ENCODE measurements at places on chromosomes 7 and 10.

GRCh38 chr10:50361946-50362345, 110.6 kb upstream of the ASAH2 start:
- no peak for DNase-seq

- no peak for DNase-seq
These were observed 17.0 kb downstream of the ATE1 start for GRCh38 chr10:121910673-121911420.

GRCh38 chr7:66847879-66848790, 72.9 kb upstream of the TMEM248 start:
- DNase-seq: no peak

DNA sequence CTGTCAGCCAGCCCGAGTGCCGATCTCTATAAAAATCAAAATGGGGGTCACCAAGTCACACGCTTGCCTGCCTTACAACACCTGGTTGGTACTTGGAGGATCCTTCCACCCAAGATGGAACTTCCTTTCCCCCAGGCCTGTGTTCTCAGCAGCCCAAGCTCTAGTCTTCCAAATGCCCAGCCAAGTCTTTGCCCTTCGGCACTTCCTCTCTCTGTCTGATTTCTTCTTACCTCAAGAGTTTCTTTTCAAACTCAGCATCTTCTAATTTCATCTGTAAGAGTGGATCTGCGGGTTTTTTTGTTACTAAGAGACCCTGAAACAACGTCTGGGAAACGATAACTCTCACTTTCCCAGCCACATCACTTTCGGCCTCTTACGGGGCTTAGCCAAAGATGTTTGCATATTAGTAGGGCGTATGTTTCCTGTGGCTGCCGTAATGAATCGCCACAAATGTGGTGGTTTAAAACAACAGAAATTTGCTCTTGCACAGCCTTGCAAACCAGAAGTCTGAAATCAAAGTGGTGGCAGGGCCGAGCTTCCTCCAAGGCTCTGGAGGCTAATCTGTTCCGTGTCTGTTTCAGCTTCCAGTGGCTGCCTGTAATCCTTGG, 219.9 kb downstream of the TCF7L2 start:
- DNase-seq: no peak

DNA sequence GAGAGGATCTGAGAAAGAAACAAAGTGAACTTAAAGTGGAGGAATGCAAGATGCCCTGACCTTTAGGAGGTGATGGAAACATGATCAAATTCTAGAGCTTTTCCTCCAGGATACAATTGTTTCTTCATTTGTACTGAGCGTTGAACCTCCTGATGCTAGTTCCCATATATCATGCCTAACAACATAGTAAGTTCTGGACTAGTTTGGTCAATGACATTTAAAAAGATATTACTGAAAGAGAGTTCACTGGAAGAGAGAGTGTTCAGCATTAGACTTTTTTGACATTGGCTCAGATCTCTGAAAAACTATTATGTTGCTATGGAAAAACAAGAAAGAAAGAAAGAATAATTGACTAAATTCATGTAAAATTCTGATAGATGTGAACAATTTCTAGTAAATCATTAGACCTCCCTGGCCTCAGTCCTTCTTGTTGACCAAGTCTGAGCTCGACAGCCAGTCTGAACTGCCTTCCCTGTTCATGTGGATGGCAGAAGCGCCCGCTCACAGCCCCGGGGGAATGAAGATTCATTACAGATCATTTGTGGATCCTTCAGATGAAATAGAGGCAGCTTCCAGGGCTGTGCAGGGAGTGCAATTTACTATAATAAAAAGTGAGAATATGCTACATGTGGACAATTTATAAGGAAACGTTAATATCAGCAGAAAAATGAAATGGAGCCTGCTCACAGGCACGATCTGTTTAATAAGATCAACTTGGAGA, 442.1 kb downstream of the GRID1 start:
- no peak for DNase-seq

DNA sequence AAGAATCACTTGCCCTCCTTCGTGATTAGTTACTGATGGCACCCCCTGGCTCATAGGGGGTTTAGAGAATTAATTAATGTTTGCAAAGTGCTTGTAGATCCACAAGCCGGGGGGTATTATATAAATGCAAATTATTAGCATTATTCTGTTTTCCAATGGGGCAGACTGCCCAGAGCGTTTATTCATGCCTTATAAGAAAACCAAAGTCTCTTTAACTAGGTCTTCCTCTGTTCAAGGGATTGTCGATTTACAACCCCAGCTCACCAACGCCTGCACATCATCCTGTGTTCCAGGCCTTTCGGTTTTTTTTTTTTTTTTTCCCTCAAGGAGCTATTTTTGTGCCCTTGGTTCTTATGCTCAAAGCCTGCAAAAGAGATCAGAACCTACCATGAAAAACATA, 630.7 kb downstream of the PARD3 start:
- no peak for DNase-seq

- DNase-seq: peak; percentile 59
These were observed 90.3 kb downstream of the MICALL2 start for GRCh38 chr7:1368682-1369571.

DNA sequence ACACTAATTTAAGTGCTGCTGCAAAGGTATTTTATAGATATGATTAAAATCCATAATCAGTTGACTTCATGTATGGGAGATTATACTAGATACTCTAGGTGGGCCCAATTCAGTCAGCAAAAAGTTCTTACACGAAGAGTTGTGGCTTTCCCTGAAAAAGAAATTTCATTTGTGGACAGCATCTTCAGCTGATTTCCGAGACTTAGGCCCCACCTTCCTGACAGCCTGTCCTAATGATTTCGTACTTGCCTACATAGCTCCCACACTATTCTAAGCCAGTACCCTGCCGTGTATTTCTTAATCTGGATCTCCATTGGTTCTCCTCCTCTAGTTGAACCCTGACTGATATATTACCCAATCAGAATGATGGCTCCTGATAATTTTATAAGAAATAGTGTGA, 297.9 kb downstream of the EXOC4 start:
- DNase-seq: no peak

- no peak for DNase-seq
These were observed 63.1 kb downstream of the LRRC17 start for GRCh38 chr7:102975854-102976253.

- DNase-seq: no peak
These were observed 482 bp downstream of the CCDC6 start for GRCh38 chr10:59905731-59906416.

Data from right hindlimb (tissue), 1 donor.